NCI-H2171 treated with DMSO at 0.1 percent for 48 hours (cell line): ENCODE measurements at places on chromosomes 5 and 9.
A peak's percentile ranks its signal among the peaks of the same experiment; 100 is the strongest.

GRCh38 chr9:97689401-97690180 is 7.5 kb downstream of the XPA start:
- DNase-seq: no peak

DNA sequence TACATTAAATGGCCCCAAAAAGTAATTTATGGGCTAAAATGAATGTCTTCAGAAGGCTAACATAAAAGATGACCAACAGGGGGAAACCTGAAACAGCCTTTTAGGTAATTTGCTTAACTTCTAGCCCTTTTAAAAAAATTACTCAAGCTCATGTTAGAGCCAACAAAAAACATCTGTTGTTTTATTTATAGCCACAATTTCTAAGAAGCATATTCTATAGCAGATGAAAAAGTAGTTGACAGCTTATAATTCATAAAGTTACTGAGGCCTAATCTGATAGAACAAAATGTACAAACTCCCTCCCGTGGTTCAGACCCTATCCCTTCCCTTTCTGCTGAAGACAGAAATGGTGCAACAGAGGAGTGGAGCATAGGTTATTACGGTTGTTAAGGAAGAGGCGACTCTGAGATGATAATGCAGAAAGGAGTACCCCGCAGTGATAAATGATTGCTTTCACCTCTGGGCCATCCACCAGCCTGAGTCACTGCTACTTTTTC is 46.1 kb downstream of the PIK3R1 start:
- no peak for DNase-seq

- DNase-seq: no peak
Measured at GRCh38 chr9:101035098-101035497, 6.6 kb downstream of the PLPPR1 start.

- peak; percentile 9 for DNase-seq
Measured at GRCh38 chr9:96020792-96021550, 145.5 kb downstream of the ERCC6L2 start.

DNA sequence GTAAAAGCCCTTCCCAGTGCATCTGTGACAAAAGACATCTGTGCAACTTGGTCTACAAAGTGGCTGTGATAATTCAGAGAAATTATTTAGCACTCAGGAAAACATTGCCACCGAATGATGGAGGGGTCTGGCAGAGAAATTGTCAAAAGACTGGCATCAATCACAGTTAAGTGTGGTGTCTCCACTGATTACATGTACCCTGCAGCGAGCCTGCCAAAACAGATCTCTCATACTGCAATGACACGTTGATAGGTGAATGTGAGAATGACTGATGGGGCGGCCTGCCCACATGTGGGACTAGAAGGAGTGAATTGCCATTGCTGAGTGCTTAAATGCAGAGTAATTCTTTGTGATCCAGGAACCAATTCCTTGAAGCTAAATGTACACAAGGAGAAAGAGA is 136.4 kb upstream of the PCSK5 start:
- DNase-seq: no peak

DNA sequence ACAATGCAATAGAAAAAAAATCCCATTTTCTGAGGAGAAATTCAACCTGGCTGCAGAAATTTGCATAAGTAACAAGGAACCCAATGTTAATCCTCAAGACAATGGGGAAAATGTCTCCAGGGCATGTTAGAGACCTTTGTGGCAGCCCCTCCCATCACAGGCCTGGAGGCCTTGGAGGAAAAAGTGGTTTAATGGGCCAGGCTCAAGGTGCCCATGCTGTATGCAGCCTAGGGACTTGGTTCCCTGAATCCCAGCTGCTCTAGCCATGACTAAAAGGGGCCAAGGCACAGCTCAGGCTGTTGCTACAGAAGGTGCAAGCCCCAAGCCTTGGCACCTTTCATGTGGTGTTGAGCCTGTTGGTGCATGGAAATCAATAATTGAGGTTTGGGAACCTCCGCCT is 66.5 kb downstream of the ALDH1A1 start:
- no peak for DNase-seq

DNA sequence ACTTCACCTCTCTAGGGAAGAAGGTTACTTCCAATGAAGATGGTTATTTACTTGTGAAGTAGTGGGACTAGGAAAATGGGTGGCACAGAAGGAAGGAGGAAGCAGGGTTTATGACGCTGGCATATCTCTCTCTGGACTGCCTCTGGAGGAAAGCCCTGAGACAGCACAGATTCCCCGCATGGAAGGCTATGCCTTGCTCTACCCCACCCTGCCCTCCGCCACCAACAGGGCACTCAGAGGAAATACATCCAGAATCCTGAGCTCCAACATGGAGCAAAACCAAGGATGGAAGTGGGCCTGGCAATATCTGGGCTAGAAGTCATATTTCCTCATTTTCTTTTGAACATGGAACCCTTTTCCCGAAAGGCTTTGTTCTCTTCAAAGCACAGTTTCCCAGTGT is 346.9 kb downstream of the ZSWIM6 start:
- no peak for DNase-seq

DNA sequence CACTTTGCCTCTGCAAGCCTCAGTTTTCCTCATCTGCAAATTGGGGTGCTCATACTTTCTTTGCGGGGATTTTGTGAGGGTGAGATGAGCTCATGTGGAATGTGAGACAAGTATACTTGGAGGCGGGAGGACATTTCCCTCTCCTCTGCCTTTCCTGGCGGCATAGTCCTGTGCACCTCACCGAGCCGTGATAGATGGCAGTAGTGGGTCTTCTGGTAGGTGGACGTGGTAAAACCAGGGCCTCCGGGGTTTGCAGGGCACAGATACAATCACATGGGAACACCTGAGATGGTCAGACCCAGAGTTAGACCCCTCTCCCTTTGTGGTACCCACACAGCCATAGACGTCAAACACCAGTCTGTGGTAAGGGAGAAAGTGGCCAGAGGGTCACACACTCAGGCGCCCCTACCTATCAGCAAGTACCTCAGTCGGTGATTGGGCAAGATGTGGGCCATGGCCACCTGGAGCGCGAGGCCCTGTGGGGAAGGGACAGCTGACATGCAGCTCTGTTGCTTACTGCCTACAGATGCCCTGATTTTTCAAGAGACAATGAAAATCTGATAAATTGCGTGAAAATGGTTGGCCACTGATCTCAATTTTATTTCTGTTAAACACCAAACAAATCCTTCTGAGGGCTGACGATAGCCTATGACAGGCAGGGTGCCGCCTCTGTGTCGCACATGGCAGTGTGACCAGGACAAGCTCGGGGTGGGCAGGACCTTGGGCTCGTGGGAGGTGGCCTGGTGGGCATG is 9.9 kb downstream of the ERGIC1 start:
- DNase-seq: no peak

GRCh38 chr9:6413365-6414246 is 607 bp downstream of the UHRF2 start:
- DNase-seq: no peak

- DNase-seq: peak; percentile 1
Measured at GRCh38 chr5:171850324-171850947, 64.8 kb downstream of the SMIM23 start.

DNA sequence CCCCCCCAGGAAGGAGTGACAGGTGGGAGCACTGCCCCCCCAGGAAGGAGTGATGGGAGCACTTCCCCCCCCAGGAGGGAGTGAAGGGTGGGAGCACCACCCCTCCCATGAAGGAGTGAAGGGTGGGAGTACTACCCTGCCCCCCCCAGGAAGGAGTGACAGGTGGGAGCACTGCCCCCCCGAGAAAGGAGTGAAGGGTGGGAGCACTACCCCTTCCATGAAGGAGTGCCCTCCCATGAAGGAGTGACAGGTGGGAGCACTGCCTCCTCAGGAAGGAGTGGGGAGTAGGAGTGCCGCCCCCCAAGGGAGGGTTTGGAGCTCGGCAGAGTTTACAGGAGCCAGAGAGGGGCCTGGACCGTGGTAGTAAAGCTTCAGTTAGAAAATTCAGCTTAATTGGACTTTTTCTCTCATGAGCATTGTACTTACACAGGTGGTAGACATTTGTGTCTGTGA is 100.7 kb downstream of the CACNA1B start:
- no peak for DNase-seq

DNA sequence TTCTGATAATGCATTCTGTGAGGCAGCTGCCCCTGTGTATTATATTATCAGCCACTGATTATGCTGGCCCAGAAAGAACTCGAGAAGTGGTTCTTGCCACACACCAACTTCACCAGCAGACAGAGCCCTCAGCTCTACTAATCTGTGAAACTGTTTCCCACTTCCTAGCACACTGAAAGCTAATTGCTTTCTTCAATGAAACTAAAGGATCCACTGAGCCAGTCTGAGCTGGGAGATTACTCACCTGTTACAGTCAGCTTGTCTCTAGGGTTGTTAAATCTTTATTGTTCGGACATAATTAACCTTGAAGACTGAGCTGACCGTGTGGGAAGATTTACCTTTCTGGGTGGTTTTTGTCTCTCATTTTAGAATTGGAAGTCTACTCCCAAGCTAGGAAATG is 263.2 kb downstream of the KCTD16 start:
- no peak for DNase-seq

- no peak for DNase-seq
Measured at GRCh38 chr5:177972613-177973012, 23.4 kb downstream of the PROP1 start.

- DNase-seq: no peak
Measured at GRCh38 chr5:78552729-78553342, 95.7 kb downstream of the LHFPL2 start.

DNA sequence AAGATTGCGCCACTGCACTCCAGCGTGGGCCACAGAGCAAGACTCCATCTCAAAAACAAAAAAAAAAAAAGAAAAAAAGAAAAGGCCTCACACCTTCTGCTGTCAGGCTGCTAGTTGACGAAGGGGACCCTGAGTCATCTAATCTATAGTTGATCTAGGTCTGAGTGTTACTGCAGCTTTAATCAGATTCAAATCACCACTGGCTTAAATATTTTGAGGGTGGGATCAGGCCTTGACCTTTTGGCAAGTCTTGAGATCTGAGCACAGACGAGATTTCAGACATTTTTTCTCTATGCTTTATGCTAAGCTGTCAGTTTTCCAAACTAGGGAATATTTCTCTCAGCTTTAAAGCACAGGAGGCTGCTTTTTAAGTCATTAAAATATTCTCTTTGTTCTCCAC is 240.9 kb downstream of the GLIS3 start:
- no peak for DNase-seq

GRCh38 chr5:171911152-171911551 is 95.3 kb downstream of the FBXW11 start:
- no peak for DNase-seq

DNA sequence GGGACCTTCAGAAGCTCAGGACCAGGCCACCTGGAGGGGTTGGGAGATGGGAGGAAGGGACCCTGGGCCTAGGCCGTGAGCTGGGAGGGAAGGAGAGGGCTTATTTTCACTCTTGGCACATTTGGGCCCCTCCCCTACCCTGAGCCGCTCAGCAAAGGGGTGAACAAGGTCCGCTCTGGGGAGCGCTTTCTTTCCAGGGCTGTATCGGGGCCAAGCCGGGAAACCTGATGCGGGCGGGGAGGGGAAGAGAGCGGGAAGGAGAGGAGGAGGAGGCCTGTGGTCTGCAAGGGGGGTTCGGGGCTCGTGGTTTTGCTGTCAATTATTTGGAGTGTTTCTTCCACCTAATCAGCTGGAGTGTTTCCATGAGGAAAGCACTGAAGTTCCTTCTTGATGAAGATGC is 62.7 kb upstream of the RXRA start:
- DNase-seq: no peak

- DNase-seq: no peak
Measured at GRCh38 chr9:84744195-84744594, 74.7 kb downstream of the NTRK2 start.

DNA sequence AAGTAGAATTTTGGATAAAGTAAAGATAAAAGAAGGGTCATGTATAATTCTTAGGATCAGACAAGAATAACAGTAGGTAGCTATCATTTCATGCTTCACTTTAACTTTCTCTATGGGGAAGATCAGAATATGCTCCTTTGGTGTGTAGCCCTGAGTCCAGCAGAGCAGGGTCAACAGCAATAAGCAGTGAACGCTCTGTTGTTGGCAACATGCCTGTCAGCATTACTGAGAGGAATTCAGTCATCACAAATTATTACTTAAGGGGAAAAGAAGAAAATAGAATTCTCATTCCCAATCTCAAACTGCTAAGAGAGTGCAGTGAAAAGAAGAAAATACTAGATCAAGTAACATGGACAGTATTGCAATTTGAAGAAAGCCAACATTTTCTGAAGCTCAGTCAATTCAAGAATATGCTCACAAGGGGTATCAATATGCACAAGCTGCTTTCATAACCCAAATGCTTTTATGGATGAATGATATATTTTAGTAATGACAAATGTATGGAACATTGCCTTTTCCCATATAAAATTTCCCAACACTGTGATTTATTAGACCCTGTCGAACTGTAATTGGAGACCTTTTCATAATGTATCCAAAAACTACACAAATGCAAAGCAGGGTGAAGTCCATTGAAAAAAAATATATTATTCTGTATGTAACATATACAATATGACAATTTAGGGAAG is 1359.4 kb downstream of the EFNA5 start:
- no peak for DNase-seq

DNA sequence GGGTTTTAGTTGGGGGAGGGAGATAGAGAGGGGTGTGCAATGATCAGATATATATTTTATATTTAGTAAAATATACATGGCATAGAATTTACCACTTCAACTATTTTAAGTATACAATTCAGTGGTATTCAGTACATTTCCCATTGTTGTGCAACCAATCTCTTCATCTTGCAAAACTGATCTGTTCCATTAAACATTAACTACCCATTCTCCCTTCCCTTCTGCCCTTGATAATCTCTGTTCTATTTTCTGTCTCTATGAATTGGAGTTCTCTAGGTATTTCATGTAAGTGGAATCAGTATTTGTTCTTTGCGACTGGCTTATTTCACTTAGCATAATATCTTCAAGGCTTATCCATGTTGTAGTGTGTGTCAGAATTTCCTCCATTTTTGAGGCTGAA is 38.6 kb downstream of the TGFBI start:
- DNase-seq: no peak

DNA sequence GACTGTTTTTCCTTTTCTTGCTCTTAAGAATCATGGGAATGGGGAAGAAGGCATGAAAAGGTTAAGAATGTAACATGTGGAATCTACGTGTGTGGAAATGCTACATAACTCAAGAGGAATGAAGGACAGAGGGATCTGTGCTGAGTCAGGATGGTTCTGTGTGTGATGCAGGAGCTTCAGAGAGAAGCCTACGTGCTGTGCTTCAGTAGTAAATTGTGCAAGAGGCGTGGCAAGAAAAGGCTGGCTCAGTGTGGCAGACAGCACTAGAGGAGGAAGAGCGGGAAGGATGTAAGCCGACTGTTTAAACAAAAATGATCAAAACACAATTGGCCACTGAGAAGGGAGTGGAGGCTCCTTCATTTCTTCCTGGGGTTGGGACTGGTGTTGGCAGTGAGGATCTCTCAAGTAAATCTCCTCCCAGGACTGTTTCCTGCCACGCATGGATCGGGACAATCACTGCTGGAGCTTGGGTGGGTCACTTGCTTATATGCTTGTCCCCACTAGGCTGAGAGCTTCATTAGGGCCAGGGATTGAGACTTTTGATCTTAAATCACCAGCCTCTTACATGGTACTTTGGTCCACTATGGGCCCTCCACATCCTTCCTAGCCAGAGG is 59.4 kb upstream of the BASP1 start:
- no peak for DNase-seq

DNA sequence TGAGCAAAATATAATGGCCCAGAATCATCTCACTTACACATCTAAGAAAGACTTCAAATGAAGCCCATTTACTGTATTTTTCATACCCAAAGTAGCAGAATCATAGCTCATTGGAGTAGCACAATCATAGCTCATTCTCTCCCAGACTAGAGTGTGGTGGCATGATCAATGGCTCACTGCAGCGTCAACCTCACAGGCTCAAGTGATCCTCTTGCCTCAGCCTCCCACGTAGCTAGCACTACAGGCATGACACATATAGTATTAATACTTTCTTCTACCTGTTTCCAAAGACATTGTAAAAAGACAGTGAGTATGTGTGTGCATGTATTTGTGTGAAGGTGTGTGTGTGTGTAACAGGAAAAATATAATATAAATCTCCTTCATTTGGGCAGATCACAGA is 1247.9 kb upstream of the ACO1 start:
- no peak for DNase-seq
